ENCODE measurements at places on chromosomes 5 and 9.
A peak's percentile ranks its signal among the peaks of the same experiment; 100 is the strongest.

DNA sequence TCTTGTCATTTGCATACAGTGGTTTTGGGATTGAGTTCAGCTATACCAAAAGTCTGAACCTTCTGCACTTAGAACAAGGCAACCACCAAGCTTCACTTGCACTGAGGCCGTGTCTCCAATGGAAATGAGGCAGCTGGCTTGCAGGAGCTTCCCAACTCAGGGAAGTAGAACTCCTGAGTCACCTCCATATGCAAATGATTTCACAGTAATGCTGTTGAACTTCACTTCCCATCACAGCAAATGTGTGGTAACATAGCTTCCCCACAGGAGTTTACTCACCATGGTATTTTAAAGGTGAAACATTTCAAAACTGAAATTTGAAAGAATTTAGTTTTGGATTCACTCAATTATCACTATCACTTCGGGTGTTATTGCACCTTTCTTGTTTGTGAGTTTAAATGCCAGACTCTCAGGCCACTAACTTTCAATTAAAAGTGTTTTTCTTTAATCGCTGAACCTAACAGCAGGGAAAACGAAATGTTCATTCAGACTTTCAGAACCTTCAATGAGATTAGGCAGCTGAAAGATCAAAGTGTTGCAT is 9.0 kb downstream of the CD274 start:
- no peak for DNase-seq

- DNase-seq = peak; percentile 3
Measured at GRCh38 chr5:138504799-138505198, 38.2 kb downstream of the ETF1 start.

GRCh38 chr5:160802592-160802991 is 49.4 kb downstream of the ATP10B start:
- DNase-seq = no peak

- DNase-seq = no peak
Measured at GRCh38 chr9:136243631-136244030, 2.0 kb downstream of the QSOX2 start.

GRCh38 chr5:128777052-128777451 is 188.2 kb upstream of the SLC27A6 start:
- no peak for DNase-seq
